ENCODE measurements at places on chromosomes 3 and 15.
A peak's percentile ranks its signal among the peaks of the same experiment; 100 is the strongest.

DNA sequence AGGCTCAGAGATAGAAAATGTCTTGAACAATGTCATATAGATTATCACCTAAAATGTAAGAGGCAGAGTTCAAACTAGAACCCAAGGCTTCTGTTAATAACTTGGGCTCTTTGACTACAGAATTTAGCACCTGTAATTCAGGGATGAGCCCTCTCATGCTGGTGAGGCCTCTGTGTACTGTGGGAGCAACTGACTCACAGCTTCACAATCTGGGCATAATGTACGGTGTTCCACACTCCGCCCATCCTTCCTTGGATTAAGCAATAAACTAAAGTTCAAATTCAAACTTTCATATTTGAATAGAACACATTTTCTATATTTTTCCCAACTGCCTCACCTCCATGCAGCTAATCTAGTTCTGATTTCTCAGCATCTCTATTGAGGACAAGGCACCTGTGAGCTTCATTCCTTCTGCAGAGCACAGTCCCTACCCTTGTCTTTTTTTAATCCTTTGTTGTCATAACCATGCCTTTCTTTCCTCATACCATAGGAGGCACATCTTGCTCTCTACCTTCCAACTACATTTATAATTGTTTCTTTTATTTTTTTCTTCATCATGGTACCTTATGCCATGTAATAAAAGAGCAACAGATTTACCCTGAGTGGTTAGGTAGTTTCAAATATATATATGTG, 392.1 kb downstream of the NLGN1 start:
- DNase-seq: peak; percentile 31

- DNase-seq: no peak
Observed at GRCh38 chr3:47151836-47152235, 12.1 kb downstream of the SETD2 start.

- no peak for DNase-seq
Observed at GRCh38 chr3:72590732-72591221, 257.5 kb downstream of the SHQ1 start.

- DNase-seq: peak; percentile 40
Observed at GRCh38 chr3:55089211-55089610, 161.4 kb upstream of the LRTM1 start.

- no peak for DNase-seq
Observed at GRCh38 chr3:83956431-83956830, 1002.4 kb upstream of the CADM2 start.

DNA sequence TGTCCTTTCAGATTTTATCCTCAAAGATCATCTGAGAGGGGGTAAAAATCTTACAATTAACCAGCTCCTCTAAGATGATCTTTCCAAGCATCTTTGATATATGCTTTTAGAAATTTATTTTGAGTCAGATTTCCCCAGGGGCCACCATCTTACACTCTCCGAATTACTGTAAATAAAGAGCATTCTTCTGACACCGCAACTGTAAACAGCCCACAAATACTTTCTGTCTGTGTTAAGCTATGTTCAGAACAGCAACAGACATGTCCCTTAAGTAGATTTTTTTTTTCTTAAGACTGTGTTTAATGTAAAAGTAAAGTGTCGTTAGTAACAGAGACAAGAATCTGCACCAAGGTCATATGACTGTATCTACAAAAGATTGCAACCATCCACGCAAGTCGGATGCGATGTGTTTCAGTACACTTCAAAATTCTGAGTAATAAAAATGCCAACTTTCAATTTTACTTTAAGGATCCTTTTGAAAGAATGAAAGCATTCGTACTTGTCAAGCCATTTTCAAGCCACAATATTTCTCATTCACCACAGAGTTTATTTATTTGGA, 159.0 kb upstream of the KCNH8 start:
- no peak for DNase-seq

GRCh38 chr3:193655831-193656433, 62.9 kb downstream of the OPA1 start:
- no peak for DNase-seq

- peak; percentile 78 for DNase-seq
Observed at GRCh38 chr3:58307639-58308215, 1.4 kb downstream of the HTD2 start.

GRCh38 chr3:150790629-150791028, 27.7 kb upstream of the SIAH2 start:
- peak; percentile 13 for DNase-seq

DNA sequence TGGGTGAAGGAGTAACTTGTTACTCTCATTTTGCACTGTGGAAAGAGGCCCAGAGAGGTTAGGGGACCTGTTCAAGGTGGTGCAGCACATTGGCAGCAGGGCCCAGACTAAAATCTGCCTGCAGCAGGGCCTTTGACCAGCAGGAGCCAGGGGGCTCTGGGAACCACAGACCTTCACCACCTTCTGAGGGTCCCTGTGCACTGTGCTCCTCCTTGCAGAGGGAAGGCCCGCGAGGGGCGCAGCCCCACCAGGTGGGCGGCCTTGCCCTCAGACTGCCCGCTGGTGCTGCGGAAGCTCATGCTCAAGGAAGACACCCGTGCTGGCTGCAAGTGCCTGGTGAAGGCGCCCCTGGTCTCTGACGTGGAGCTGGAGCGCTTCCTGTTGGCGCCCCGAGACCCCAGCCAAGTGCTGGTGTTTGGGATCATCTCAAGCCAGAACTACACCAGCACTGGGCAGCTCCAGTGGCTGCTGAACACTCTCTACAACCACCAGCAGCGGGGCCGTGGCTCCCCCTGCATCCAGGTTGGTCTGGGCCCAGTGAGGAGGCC, 61.5 kb upstream of the FGD5 start:
- DNase-seq: no peak

GRCh38 chr15:39419651-39420050, 161.2 kb upstream of the THBS1 start:
- DNase-seq: no peak

DNA sequence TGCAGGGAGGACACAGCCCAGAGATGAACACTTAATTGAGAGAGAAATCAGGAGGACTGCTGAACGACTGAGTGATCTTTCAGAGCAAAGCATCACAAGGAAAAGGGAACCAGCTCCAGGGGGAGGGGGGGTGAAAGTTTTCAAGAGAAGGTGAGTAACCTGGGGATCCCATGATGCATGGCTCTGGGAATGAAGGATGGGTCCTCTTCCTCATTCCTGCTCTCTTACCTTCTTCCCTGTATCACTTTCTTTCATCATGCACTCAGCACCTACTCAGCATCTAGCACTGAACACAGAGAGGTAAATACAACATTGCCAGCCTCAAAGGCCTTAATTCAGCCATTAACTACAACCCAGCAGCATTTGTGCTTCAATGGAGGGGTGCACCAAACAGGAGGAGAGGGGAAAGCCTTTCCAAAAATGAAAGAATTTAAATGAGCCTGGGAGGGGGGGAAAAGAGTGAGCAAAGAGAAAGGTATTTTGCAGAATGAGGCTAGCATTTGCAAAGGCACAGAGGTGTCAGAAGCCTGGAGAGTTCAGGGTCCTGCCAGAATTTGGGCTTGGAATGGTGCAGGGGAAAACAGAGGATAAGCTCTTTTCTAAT, 427.4 kb downstream of the FOXP1 start:
- no peak for DNase-seq

GRCh38 chr3:146598535-146598934, 6.6 kb downstream of the PLSCR5 start:
- DNase-seq: no peak

DNA sequence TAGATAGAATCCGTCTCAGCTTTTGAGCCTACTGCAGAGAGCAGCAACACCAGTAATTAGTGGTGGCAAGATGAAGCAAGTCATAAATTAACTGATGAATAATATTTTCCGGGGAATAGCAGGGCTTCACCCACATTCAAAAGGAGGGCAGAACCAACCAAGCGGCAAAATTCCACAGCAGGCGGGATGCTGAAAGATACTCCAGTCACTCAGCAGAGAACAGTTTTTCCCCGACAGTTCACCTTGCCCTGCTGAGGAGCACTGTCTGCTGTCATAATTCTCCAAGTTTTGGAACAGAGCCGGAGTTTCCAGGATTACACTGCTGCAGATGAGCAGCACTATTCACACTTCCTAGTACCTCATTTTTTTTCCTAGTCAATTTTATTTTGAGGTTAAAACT, 274.7 kb downstream of the CD47 start:
- no peak for DNase-seq

- peak; percentile 88 for DNase-seq
Observed at GRCh38 chr3:99751649-99752048, 66.0 kb upstream of the CMSS1 start.

GRCh38 chr3:56383092-56383491, 85.2 kb downstream of the ERC2 start:
- no peak for DNase-seq

Data from fibroblast of pulmonary artery (primary cell).